ENCODE measurements at places on chromosomes 7 and 10.

DNA sequence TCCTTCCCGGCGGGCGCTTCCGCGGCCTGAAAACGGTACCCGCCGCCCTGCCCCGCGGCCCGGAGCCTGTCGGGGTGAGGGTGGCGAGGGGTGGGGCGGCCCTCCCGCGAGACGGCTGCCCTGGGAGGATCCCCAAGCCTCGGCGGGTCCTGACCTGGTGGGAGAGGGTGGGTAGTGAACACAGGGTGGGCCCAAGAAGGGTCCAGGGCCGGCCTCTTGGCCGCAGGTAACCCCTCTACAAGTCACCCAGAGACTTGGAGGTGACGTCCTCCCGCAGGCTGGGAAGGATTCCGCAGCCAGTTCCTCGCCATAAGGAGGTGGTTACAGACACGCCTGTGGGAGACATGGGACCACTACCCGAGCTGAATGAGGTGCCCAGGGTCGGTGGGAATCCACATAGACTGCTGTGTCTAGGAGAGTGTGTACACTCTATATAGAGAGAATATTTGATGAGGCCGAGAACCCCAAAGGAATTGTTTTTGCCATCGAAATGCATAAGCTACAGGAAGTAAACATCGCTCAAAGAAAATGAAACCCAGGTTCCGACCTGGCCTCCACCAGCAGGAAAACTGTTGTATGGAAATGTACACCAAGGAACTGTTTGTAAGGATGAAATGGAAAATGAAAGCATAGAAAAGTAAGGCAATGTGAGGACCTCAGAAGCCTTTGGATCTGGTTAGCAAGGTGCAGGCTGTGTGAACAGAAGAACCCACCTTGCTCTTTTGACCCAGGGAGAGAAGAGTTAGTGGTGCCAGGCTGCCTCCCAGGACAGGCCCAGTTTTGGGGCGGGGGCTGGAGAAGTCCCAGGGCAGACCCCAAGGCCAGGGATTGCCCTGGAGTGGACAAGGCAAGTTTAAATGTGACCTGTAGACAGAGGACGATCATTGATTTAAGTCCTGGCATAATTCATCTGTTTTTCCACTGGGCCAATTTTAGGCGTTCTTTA lies 659 bp downstream of the OPTN start:
- DNase-seq: peak; percentile 38

DNA sequence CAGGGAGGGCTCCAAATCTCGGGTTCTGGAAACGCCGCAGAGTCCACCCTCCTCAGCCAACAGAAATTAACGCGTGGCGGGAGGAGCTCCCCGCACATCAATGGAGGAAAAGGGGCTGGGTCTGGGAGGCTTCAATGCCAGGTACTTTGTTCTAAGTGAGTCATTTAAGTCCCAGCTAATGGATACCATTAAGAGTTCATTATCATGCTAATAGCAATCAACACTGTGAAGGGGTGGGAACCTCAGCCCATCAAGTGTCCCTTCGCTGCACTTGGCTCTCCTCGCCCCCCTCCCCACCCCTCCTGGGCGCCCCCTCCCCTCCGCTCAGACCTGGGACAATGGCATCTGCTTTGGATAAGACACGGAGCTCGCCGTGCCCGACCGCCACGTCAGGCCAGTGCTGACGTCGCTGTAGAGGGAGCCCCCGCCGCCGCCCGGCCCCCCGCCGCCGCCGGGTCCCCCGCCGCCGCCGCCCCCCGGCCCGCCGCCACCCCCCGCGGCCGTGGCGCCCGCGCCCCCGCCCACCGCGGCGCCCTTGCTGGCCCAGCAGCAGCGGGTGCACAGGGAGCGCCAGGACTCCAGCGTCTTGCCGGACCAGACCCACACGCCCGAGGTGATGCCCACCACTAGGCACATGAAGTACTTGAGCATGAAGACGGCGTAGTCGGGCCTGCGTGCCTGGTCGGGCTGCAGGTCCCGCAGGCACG lies 2.9 kb downstream of the FZD8 start:
- DNase-seq: no peak

GRCh38 chr10:926075-926698 lies 5.3 kb downstream of the LARP4B start:
- DNase-seq: peak; percentile 25

DNA sequence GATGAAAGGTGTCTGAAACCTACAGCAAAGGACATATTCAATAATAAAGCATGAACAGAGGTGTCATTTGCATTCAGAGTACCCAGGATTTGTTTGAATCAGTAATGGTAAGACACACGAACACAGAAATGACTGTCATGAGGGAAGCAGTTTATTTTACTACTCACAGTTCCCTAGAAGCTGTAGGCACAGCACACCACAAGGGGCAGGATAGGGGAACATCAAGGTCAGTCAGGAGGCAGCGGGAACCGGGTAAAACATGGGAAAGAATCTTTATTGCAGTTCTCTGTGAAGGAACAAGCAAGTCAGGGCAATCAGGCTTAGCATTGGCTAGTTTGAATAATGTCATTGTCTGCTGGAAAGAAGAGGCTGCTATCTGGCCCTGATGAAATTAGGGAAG lies 70.2 kb upstream of the PDSS1 start:
- DNase-seq: peak; percentile 11

GRCh38 chr7:155009570-155010157 lies 6.7 kb upstream of the PAXIP1 start:
- peak; percentile 21 for DNase-seq

GRCh38 chr10:131396121-131397050 lies 84.9 kb upstream of the TCERG1L start:
- no peak for DNase-seq

GRCh38 chr10:130377986-130378540 lies 241.9 kb downstream of the GLRX3 start:
- no peak for DNase-seq

Measured in MCF 10A (cell line).